ENCODE measurements at places on chromosomes 3 and 15.

- DNase-seq = no peak
Measured at GRCh38 chr3:177552051-177552450, 354.8 kb upstream of the TBL1XR1 start.

DNA sequence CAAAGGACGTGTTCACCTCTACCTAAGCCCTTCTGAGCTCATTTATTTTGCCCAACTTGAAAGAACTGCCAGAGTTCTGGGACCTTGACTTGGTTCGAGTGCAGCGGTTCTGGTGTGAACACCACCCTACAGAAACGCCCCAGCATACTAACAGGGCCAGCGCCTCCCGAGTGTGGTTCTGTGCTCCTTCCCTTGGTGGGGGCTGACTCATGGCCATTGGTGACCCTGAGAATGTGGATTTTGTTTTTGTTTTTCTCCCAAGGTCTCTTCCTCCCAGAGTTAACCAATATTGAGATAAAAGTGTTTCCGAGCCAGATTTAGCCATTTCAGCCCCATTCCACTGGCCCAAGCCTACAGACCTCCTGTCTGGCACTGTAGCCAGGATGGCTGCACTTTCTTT lies 27.9 kb downstream of the SEMA7A start:
- no peak for DNase-seq

DNA sequence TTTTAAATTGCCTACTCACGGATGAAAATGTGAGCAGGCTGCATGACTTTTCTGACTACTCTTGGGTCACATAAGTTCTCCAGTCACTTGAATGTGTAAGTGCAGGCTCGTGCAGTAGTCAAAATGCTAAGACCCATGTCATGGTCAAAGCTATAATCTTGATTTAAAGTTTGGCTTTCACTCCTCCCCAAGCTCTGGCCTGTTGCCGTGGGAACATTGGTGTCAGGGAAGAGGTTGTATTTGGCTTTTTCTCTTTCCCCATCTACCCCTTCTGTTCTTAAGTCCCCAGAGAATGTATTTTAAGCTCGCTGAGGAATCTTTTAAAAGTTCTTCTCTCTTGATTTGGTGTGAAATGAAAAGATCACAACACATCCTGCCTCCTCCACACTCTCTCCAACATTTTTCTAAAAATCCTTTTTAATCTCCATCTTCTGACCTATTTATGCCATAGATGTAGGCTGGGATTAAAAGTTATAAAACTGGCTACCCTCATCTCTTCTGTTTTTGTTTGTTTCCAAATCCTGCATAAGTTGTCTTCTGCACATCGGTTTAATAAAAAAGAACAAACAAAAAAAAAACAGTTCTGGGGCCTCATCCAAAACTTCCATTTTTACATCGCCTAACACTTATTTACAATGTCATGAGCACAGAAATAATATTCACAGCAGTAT lies 61.4 kb upstream of the ADAMTSL3 start:
- no peak for DNase-seq

DNA sequence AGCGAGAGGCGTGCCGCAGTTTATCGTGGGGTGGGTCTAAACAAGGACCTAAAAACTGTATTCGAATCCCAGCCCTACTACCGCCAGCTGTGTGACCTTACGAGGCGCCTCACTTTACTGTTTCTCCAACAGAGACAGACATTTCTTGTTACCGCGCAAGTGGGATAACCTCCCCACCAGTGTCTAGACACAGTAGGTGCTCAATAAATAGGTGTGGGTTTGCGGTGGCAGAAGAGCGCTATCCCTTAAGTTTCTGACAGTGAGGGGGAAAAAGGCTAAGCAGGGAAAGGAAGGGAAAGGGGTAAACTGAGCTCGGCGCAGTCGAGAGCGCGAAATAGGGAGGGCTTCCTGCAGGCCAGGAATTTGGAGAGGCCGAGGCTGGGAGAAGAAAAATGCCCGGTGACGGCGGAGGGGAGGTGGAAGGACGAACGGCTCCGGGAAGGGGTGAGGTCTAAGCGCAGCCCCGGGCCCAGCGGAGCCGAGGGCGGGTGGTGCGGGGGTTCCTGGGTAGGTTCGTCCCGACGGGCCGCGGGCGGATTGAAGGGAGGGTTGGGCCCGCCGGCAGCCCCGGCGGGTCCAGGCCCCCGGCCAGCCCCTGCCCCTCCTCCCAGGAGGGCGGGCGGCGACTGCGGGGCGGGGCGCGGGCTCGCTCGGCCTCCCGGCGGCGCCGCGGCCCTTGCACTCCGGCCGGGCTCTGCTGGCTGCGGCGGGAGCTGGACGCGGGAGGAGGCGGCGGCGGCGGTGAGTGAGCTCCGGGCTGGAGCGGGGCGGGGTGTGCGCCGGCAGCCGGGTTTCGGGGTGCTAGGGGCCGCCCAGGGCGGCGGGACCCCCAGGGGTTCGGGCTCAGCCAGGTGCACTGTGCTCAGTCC lies at the start of gene CGNL1:
TSS of gene CGNL1 (plus strand) at position 679 of the 869 bp plus-strand sequence. CDS start 61,495 bp downstream, outside the sequence.
- DNase-seq = no peak

DNA sequence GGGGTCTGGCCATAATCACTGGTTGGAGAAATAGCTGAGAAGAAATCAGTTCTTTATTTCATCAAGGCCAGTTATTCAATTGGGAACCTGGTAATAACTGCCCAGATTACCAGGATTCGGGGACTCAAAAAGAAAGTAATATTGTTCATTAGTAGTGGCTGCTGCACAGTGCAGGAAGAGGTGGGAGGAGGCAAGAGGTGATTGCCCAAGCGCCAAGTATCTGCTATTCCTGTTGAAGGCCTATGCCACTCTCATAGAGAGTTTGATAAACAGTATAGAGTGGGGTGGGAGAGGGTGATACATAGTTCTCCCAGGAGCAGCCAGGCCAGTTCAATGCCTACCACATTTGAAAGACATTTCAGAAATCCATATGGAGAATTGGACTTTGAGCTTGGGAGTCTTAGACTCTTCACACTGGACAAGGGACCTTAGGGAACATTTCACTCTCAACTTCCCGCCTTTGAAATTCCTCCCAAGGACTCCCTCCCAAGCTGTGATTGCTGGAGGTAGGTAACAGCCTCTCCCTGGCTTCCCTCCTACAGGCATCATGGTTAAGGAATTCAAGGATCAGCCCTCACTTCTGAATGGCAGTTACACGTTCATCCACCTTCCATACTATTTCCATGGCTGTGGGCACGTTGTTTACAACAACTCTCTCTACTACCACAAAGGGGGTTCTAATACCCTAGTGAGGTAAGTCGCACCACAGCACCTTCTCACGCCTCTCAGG lies 59.8 kb downstream of the GLDN start:
- DNase-seq = no peak

GRCh38 chr3:138875096-138875753 lies 40.5 kb upstream of the PIK3CB start:
- no peak for DNase-seq

GRCh38 chr3:12716605-12717151 lies 42.4 kb downstream of the TMEM40 start:
- DNase-seq = no peak

GRCh38 chr15:74723754-74724334 lies 1.5 kb downstream of the CYP1A1 start:
- DNase-seq = no peak

- DNase-seq = no peak
Measured at GRCh38 chr15:50318697-50319096, 36.3 kb downstream of the GABPB1 start.

- DNase-seq = no peak
Measured at GRCh38 chr3:4078903-4079302, 224.3 kb upstream of the SETMAR start.

DNA sequence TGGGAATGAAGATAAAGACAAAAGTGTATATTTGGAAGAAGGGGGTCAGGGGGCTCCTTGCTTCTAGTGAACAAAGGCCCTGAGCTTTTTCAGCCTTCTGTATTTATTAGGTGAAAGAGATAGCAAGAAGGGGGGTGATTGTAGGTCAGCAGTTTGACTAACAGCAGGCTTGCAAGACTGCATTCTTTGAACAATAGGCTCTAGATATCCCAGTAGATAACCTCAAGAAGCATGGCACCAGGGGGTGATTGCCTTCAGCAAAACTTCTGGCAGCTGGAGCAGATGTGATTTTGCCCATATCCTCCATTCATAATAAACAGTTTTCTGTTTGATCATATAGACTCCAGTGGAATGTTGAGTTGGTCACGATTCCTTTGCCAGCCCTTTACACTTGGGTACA lies 31.7 kb upstream of the GOLIM4 start:
- no peak for DNase-seq

DNA sequence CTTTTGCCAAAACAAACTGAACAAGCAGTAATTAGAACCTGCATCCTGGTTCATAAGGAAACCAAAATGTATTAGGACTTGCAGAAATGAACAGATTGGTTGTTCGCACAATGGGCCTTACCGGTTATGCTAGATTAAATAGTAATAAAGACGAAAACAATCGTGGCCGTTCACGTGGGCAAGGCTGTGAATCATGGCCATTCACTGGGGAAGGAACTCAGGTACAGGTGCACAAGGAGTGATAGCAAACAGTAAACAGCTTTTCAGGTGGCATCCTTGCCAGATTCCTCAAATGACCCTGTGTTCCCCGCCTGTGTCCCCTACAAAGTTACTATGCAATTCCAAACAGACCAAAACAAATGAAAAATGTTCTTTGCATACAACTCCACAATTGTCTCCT lies 8.2 kb downstream of the LRIG1 start:
- DNase-seq = no peak

- DNase-seq = no peak
Measured at GRCh38 chr3:62028236-62028635, 345.1 kb downstream of the FEZF2 start.

- DNase-seq = no peak
Measured at GRCh38 chr15:85704066-85704465, 90.7 kb downstream of the KLHL25 start.

DNA sequence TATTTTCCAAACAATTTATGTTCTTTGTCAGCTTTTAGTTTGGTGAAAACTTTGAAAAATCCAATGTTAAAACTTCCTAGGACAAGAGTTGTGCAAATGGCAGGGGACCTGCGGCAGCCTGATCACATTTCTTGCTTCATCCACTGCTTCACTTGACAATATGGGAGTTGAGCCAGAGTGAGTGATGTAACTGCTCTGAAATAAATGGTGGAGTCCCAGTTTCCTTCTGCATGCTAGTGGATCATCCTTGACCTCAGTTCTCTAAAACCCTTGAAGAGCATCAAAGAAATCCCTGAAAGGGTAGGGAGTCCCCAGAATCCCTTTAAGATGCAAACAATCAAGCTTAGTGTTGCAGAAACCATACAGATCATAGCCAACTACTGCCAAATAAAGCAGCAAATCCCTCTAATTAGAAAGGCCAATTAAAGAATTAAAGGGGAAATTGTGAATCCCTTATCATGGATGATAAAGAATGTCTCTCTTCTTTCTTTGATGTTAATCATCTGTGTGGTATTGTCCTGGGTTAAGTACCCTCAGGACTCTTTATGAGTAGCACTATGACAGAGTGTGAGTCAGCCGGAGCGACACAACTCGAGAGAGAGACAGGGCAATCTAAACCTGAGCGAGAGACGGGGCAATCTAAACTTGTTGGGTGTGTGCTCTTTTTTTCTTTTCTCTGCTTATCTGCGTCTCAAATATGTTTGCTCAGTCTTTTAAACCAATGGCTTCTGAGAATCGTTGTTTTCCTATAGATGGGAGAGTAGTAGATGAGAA lies 41.8 kb upstream of the GAP43 start:
- peak; percentile 17 for DNase-seq

- no peak for DNase-seq
Measured at GRCh38 chr3:147930232-147930807, 521.2 kb downstream of the ZIC1 start.

DNA sequence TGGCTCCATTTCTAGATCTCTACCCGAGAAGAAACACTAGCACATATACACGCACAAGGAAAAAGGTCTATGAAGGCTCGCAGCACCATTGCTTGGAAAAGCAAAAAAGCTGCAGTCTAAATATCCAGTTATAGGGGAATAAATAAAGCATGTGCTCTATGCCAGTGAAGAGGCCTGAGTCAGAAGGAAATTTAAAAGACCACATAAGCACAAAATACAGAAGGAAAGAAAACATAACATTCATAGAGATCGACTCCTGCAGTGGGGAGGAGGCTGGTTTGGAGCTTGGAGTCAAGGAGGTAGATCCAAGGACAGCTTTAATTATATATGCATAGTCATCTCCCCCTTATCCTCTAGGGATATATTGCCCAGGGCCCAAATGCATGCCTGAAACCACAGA lies 114.4 kb downstream of the PDZRN3 start:
- no peak for DNase-seq

GRCh38 chr15:99474909-99475753 lies 90.7 kb upstream of the MEF2A start:
- no peak for DNase-seq

DNA sequence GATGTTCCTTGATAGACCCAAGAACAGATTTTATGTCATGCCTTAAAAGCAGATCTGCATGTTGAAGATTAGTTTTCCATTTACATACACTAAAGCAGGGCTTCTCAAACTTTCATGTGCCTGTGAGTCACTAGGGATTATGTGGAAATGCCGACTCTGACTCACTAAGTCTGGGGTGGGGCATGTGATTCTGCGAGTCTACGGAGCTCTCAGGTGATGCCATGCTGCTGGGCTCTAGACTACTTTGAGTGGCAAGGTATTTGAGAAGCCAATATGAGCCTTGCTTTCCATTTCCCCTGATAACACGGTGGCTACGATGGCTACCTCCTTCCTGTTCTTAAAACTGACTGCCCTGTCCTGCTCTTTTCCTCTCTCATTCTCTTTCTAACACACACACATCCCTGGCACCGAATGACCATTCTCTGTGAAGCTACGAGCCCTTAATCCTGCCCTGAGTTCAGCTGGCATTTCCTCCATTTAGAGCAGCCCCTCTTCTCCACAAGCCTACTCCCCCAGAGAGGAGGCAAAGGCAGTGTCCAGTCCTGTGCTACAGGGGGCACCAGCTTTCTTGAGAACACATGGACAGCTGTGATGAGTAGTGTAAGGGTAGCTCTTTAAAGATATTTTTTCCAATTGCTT lies 39.7 kb upstream of the PYGO1 start:
- peak; percentile 67 for DNase-seq

DNA sequence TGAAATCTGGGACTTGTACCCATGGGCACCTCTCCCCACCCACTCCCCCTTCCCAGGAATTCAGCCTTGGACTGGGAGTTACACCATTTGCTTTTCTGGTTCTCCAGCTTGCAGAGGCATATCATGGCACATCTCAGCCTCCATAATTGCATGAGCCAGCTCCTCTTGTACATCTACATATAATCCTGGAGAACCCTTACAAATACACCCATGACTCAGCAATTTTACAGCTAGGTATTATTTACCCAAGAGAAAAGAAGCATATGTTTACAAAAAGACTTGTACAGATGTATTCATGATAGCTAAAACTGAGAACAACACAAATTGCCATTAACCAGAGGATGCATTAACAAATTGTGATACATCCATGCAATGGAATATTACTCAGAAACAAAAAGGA lies 58.4 kb downstream of the RPLP1 start:
- no peak for DNase-seq

GRCh38 chr3:193971261-193971751 lies 164.6 kb upstream of the HES1 start:
- no peak for DNase-seq
